ENCODE measurements at places on chromosomes 6 and 20.

DNA sequence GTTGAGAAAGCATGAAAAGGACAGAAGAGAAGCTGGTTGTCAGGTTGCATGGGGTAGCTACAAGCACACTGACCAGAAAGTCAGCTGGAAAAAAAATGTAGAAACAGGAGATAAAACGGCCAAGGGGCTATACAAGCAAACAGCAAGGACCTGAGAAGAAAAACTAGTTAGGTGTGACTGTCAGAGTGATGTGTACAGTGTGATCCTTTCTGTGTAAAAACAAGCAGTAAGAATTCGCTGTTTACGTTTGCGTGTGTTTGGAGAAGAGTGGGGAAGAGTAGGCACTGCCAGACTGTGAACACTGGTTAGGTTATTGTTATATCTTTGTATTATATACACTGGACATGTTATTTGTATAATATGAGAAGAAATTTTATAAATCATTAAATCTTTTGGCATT lies 28.1 kb downstream of the PTPN1 start:
- H3K4me1 ChIP-seq, result peaks cover 87% of the 10 kb centered on the region
- H3K27me3 ChIP-seq, result no peaks in the 10 kb centered on the region
- no peak overlapping the region for H3K4me3 ChIP-seq
- H3K36me3 ChIP-seq, result peaks cover 58% of the 10 kb centered on the region
- DNase-seq, result no peak

GRCh38 chr20:33825340-33826269 lies 14.5 kb downstream of the CHMP4B start:
- no peak for DNase-seq
- no peaks in the 10 kb centered on the region for H3K27me3 ChIP-seq
- peaks cover 73% of the 10 kb centered on the region for H3K4me1 ChIP-seq
- H3K36me3 ChIP-seq, result peaks cover 33% of the 10 kb centered on the region

DNA sequence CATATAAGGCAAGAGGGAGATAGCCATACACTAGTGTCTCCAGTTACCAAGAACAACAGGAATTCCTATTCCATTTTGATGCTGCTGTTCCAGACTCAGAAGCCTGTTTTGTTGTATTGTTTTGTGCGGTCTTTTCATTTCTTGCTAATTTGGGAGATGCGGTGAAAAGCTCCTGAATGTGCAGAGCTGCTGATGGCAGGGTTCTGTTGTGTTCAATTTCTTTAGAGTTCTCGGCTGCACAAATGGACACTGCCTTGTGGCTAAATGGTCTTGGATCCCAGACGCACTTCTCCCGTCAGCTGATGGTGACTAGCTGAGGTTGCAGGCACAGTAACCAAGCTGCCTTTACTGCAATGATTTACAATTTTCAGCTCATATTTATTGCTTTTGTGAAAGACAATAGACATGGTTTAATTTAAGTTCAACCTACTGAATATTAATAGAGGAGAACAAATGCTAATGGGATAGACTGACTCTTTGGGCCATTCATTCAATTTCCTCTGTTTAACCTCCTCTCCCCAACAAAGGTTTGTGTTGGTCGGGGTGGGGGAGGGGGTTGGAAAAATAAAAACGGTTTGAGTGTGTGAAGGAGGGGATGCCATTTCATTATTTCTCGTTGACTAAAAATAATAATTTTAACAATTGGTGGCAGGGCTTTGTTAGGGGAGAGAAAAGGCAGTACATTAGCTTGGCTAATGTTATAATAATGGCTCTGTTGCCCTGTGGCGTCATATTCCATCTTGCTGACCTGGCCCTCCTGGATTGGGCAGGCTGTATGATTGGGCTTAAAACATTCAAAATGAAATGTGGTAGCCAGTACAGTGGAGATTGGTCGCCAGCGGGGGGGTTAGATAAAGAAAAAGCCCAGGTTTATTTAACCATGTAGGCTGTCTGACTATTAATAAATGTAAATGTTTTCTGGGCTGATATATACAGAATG lies 159.5 kb downstream of the JARID2 start:
- DNase-seq, result no peak
- H3K4me1 ChIP-seq, result peaks cover 92% of the 10 kb centered on the region
- H3K27ac ChIP-seq, result peak overlapping the region; percentile 10
- H3K27me3 ChIP-seq, result no peaks in the 10 kb centered on the region
- peaks cover 10% of the 10 kb centered on the region for H3K36me3 ChIP-seq
- no peak overlapping the region for H3K4me3 ChIP-seq

GRCh38 chr20:22369100-22369499 lies 215.3 kb downstream of the FOXA2 start:
- no peaks in the 10 kb centered on the region for H3K36me3 ChIP-seq
- no peak overlapping the region for H3K27ac ChIP-seq
- peaks cover 9% of the 10 kb centered on the region for H3K4me1 ChIP-seq
- H3K27me3 ChIP-seq, result no peaks in the 10 kb centered on the region
- no peak overlapping the region for H3K4me3 ChIP-seq

DNA sequence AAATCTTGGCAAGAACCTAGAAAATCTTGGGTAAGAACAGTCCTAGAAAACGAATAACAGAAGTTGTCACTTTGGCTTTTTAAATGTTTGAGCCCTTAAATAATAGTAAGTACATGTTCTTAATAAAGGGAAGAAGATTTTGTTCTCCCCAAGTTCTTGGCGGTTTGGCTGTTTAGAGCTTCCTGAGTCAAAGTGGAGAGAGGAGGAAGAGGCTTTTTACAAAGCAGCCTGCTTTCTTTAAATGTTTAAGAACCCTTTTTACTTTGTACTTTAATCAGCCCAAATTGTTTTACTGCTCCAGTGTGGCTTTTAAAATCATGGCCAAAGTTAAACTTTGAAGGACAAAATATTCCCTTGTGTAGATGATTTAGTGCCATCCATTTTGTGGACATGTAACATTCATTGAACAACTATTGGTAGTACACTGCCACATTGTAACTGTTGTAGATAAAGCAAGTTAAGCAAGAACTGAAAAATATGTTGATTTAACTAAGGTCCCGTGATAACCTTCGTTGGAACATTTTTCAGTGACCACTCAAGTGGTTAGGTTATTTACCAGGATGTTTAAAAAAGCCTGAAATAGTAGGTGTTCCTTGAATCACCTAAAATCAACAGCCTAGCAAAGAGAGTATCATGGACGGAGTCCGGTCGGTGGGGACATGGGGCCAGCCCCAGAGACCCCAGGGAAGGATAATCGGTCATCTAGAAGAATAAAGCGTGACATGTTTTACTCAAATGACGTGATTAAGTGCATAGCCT lies 2.4 kb downstream of the AMD1 start:
- H3K4me1 ChIP-seq, result peaks cover 56% of the 10 kb centered on the region
- H3K27me3 ChIP-seq, result no peaks in the 10 kb centered on the region
- H3K36me3 ChIP-seq, result peaks cover 71% of the 10 kb centered on the region
- H3K27ac ChIP-seq, result peak overlapping the region; percentile 97
- DNase-seq, result no peak
